ENCODE measurements at places on chromosomes 6 and 20. TPM values are rescaled to one million over a fixed set of nuclear protein-coding genes. Genes with fewer than 3 reads are reported as not detected.

The FUT9 gene
- not detected for total RNA-seq

The COL9A3 gene
- 10.0 TPM for total RNA-seq

The MICB gene
- 4.1 TPM for total RNA-seq

The BACH2 gene
- total RNA-seq, result 1.4 TPM

The GPLD1 gene
- total RNA-seq, result 1.6 TPM

The LZTS3 gene
- 10.0 TPM for total RNA-seq

The LEMD2 gene
- total RNA-seq, result 155 TPM

The FAM184A gene
- 0.20 TPM for total RNA-seq

The HLA-E gene
- 518 TPM for total RNA-seq

The TCF21 gene
- 6.0 TPM for total RNA-seq

The RAET1L gene
- not detected for total RNA-seq

The NRSN1 gene
- not detected for total RNA-seq

The THBD gene
- total RNA-seq, result 30.3 TPM

The KCTD20 gene
- total RNA-seq, result 26.4 TPM

The FLOT1 gene
- total RNA-seq, result 123 TPM

The FAM162B gene
- total RNA-seq, result 0.55 TPM

The PI16 gene
- 5.6 TPM for total RNA-seq

The RSPH9 gene
- not detected for total RNA-seq

The OSBPL2 gene
- 80.4 TPM for total RNA-seq

The VSX1 gene
- 0.16 TPM for total RNA-seq

The GLP1R gene
- total RNA-seq, result not detected

The OPN5 gene
- total RNA-seq, result not detected

The KCNG1 gene
- total RNA-seq, result 3.8 TPM

The CDYL gene
- total RNA-seq, result 27.6 TPM

The SLC12A5 gene
- total RNA-seq, result not detected

The GABBR1 gene
- 27.3 TPM for total RNA-seq

The COL21A1 gene
- total RNA-seq, result 4.8 TPM

The FILIP1 gene
- 7.4 TPM for total RNA-seq

The TRERF1 gene
- total RNA-seq, result 3.4 TPM

The NKAIN4 gene
- not detected for total RNA-seq

The ADGRF4 gene
- total RNA-seq, result 3.5 TPM

The C20orf96 gene
- total RNA-seq, result 3.0 TPM

The TP53TG5 gene
- not detected for total RNA-seq

The SLC35D3 gene
- total RNA-seq, result not detected

The POPDC3 gene
- 1.8 TPM for total RNA-seq

The HMGCLL1 gene
- not detected for total RNA-seq

The SCRT2 gene
- total RNA-seq, result not detected

The CSNK2B gene
- total RNA-seq, result 204 TPM

The GSTA3 gene
- not detected for total RNA-seq

The MCM9 gene
- total RNA-seq, result 27.6 TPM

The RIPOR2 gene
- total RNA-seq, result 3.0 TPM

The NR2E1 gene
- total RNA-seq, result not detected

The PPP1R16B gene
- 11.1 TPM for total RNA-seq

The SOX18 gene
- 1.8 TPM for total RNA-seq

The OXT gene
- not detected for total RNA-seq

The PABPC1L gene
- 12.0 TPM for total RNA-seq

The FERMT1 gene
- 23.2 TPM for total RNA-seq

The GCNT2 gene
- 37.5 TPM for total RNA-seq

The SLC52A3 gene
- total RNA-seq, result 19.7 TPM

The ERVFRD-1 gene
- total RNA-seq, result not detected

The BANF2 gene
- total RNA-seq, result not detected

The HLA-DOA gene
- 7.9 TPM for total RNA-seq

The LGSN gene
- 0.32 TPM for total RNA-seq

The PRL gene
- total RNA-seq, result not detected
